ENCODE measurements at places on chromosomes 12 and 14. TPM values are rescaled to one million over a fixed set of nuclear protein-coding genes. Genes with fewer than 3 reads are reported as not detected.

Gene FIGNL2
- 0.61 TPM for total RNA-seq

Gene WNT5B
- total RNA-seq, result 0.46 TPM

Gene GDF3
- not detected for total RNA-seq

Gene OAS2
- total RNA-seq, result 146 TPM

Gene ACSS3
- total RNA-seq, result 0.30 TPM

Gene AMN
- total RNA-seq, result 0.32 TPM

Gene DLK1
- not detected for total RNA-seq

Gene EML5
- 0.15 TPM for total RNA-seq

Gene SYNDIG1L
- total RNA-seq, result not detected

Gene IRF9
- total RNA-seq, result 131 TPM

Gene KLRK1
- not detected for total RNA-seq

Gene NKX2-1
- not detected for total RNA-seq

Gene CCDC177
- total RNA-seq, result not detected

Gene CBLN3
- 0.32 TPM for total RNA-seq

Gene WASHC4
- 127 TPM for total RNA-seq

Gene LTB4R
- 0.65 TPM for total RNA-seq

Gene GLIPR1
- total RNA-seq, result 36.9 TPM

Gene PRDM4
- 17.2 TPM for total RNA-seq
